ENCODE measurements at places on chromosomes 12 and 14.
A peak's percentile ranks its signal among the peaks of the same experiment; 100 is the strongest.

- no peak for DNase-seq
Measured at GRCh38 chr12:82176761-82177490, 181.3 kb downstream of the CCDC59 start.

- no peak for DNase-seq
Measured at GRCh38 chr14:44317441-44317746, 189.7 kb downstream of the FSCB start.

DNA sequence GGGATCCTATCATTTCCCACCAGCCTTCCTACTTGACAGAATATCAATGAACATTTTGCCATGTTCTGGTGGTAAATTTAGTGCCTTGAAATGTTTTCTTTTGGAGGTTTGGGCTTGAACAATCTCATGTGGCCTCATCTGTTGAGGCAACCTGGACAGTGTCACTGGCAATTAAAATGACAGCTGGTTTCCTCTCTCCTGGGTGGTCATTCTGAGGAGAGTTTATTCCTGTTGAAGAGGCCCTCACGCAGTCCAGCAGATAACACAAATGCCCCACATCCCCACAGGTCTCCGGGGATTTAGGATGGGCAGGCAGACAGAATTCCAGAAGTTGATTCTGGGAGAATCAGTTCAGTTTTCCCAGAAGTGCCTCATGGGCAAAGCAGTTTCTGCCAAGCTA is 41.9 kb downstream of the MMAB start:
- DNase-seq, result no peak

- no peak for DNase-seq
Measured at GRCh38 chr12:54602661-54603060, 14.2 kb upstream of the PPP1R1A start.

DNA sequence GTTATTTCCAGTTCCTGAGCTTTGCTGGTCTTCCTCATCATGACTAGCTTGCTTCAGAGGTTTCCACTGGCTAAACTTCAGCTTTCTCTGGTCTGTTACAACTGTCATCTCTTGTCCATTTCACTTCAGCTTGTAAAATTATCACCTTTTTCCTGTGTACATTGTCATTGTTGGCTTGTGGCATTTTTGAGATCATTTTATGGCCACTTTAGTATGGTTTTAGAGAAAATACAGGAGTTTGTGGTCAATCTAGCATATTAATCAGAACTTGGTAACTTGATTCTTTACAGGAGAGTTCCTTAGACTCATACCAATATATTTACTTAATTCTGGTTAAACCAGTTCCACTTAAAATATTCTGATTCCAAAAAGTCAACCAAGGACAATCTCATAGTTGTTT is 235.9 kb upstream of the KITLG start:
- DNase-seq, result no peak

- DNase-seq, result no peak
Measured at GRCh38 chr14:54781961-54782750, 120.5 kb downstream of the GCH1 start.

- no peak for DNase-seq
Measured at GRCh38 chr14:70779667-70780066, 29.6 kb downstream of the MAP3K9 start.

GRCh38 chr14:73467377-73467776 is 9.0 kb upstream of the NUMB start:
- no peak for DNase-seq

DNA sequence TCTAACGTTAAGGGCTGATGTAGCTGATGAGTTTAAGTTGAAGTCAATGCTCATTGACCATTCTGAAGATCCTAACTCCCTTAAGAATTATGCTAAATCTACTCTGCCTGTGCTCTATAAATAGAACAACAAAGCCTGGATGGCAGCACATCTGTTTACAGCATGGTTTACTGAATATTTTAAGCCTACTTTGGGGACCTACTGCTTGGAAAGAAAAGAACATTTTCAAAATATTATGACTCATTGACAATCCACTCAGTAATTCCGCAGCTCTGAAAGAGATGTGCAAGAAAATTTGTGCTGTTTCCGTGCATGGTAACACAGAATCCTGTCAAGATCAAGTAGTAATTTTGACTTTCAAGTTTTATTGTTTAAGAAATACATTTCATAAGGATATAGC is 35.0 kb upstream of the NAV3 start:
- DNase-seq, result no peak

- no peak for DNase-seq
Measured at GRCh38 chr14:96690713-96691383, 106.3 kb upstream of the VRK1 start.

- no peak for DNase-seq
Measured at GRCh38 chr12:6104027-6104426, 20.4 kb downstream of the VWF start.

DNA sequence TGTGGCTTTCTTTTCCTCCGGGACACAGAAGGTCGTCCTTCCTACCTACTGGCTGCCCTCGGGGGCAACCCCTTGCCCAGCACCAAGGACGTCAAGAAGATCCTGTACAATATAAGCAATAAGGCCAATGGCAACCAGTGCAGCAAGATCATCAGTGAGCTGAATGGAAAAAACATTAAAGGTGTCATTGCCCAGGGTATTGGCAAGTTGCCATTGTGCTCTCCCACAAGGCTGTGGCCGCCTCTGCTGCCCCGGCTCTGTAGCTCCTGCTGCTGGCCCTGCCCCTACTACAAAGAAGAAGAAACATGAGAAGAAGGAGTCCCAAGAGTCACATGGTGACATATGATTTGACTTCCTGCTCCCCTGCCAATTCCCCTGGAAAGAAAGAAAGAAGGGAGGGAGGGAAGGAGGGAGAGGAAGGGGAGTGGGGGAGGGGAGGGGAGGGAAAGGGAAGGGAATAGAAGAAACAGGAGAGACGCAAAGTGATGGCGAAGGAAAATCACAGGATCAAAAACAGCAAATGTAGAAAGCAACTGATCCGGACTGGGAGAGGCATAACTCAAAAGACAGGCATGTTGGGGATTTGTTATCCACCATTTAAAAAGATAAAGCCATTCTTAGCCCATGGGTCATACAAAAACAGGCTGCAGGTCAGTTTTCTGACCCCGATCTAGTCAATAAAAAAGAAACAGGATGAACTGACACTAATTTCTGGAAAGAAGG is 61.3 kb upstream of the RESF1 start:
- no peak for DNase-seq

DNA sequence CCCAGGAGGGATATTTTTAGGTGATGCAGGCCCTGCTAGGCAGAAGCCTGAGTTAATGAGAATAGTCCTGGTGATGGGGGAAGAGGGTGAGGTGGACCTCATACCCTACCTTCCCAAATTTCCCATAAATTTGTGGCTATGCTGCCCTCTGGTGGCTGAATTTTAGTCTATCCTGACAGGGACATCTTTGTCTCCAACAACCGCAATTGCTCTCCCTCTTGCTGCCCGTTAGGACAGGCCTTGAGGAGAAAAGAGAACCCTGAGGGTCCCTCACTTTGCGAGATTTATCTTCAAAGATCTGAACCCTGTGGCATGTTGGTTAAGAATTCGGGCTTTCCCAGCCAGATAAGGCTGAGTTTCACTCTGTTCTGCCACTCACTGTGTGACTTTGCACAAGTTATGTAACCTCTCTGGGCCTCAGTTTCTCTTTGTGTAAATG is 9.8 kb upstream of the ZNF385A start:
- DNase-seq, result peak; percentile 45

DNA sequence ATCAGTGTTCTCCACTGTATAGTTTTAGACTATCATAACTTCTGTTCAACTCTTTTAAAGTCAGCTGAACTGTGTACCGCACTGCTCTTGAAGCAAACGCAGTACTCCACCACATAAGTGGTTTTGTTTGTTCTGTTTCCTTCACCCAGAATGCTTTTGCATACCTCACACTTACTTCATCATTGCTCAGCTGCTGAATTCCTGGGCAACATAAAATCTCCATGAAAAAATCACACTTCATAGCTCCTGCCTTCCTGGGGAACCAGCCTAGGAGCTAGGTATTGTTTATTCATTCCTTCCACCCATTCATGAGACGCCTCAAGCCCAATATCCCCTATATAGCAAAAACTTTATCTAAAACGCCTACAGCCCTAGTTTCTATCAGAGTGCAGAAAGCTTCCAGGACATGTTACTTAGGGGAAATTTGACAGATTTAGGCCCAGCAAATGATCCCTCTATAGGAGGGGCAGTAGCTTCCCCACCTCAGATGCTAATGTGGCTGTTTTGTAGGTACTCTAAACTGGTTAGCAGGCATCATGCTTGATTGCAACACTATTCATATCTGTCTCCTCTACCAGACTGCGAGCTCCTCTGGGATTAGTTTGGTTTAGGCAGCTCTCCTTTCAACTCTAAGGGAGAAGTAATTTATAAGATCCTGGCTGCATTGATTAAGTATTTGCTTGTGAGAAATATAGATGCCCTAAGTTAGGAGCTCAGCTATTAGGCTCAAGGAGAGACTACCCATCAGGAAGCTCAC is 44.5 kb downstream of the LRRC9 start:
- DNase-seq, result no peak

DNA sequence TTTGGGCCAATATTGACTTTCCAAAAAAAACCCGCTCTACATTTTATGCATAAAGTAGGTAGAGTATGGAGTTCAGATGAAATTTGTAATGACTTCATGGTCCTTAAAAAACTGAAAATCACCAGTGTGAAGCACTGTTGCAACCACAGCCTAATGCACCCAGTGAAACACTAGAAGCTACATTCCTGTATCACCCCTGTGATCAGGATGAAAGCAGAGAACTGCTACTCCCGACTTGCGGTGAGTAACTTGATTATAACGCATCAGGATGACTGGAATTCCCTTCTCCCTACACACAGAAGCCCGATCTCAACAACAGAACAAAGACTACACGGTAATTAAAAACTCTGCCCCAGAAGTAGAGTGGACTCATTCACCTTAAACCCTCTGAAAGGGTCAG is 33.8 kb downstream of the SPTB start:
- DNase-seq, result no peak

- DNase-seq, result no peak
Measured at GRCh38 chr14:31270196-31270772, 62.7 kb upstream of the HECTD1 start.

DNA sequence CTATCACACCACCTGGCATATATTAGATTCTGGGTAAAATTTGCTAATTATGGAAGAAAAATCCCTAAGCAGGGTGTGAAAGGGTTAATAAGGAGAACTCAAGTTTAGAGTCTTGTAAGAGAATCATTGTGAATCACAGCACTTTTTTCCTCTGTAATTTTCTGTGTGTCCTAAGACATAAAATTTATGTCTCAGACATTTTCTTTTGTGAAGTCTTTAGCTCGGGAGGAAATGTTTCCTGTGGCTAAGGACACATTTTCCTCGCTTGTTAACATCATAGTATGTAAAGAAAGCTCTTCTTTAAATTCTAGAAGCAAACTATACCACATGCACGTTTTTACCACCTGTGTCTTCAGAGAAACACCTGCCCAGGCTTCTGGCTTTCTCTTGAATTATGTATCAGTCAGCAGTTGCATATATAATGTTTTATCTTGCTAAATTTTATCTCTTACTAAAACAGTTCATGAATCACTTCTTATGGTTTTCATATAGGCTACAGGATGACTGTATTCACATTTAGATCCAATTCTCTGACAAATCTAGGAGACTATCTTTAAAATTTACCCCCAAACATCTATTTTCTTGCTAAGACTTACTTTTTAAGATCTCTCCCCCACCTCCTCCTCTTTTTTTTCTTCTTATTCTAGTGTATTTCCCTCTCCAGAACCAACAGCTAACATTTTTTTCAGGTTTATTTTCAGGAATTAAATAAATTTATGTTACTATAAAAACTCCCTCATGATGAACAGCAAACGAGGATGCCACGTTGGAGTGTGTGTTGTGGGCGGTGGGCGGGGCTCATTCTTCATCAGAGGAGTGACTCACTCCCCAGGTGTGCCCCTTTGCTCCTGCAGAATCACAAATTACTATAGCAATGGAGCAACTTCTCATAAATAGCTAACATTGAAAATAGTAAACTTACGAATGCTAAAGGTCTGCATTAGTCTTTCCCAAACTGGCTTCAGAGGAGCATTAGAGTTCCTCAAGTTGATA is 11.6 kb upstream of the CSRP2 start:
- DNase-seq, result no peak

DNA sequence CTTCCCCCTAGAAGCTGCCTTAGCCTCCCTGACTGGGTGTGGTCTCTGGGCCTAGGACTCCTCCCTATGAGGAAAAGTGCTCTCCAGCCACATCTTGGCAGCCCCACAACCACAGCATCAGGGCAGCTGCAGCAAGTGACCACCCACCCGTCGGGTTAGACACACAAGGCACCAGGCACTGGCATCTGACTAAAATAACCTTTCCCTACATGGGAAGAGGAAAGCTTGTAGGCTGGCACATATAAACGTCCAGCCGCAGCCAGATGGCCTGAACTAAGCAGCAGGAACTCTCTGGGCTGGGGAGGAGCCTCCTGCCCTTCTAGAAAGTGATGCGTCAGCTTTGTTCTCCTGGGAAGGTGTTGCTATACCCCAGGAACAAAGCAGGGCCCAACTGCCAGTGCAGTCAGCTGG is 328.7 kb downstream of the DPF3 start:
- DNase-seq, result no peak

DNA sequence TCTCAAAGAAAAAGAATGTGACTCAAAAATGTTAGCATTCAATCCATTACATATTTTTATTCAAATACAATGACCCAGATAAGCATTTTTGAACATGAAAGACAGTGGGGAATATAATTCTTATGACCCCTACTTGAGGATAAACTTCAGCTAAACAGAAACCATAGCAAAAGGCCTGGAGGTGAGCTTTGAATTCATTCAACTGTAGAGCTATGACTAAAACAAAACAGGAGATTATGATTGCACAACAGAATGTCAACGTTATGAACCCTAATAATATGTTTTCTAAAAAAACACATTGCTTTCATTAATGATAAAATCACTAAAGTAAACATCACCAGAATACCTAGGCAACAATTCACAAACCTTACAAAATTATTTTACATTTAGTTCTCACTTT is 27.8 kb downstream of the EFCAB11 start:
- DNase-seq, result no peak

DNA sequence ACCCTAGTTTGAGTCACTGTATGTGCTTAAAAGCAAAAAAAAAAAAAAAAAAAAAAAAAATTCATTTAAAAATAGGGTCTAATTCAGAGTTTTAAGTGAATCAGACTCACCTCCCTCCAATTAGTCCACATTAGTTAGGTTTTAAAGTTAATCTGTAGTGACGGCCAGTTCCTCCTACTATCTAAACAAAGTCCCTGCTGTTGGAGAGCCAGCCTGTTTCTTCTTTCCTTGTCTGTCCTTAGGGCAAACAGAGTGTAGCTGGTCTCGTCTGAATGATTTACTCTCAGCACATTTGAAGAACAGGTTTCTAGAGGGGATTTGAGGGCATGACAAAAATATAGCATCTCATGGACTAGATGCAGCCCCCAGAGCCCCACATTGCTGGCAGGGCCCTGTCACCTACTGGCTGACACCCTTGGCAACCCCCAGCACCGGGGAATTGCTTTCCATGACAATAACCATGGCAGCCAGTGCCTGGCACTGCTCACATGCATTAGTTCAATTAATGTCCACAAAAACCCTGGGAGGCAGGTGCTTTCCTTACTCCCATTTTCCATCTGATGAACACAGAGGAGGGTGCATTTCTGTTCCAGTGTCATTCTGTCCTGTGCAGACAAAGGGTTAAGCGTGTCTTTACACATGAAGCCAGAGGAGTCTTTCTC is 138.3 kb downstream of the PLXNC1 start:
- no peak for DNase-seq

GRCh38 chr12:66916189-66916588 is 237.3 kb upstream of the GRIP1 start:
- no peak for DNase-seq

GRCh38 chr14:93301821-93302447 is 30.9 kb downstream of the BTBD7 start:
- DNase-seq, result no peak

- DNase-seq, result no peak
Measured at GRCh38 chr12:104578453-104578852, 121.7 kb downstream of the CHST11 start.

- DNase-seq, result no peak
Measured at GRCh38 chr12:97681612-97682504, 219.3 kb downstream of the RMST start.

All from NCI-H1417 treated with DMSO at 0.1 percent for 48 hours (cell line).